ENCODE measurements at places on chromosomes 4 and X.

GRCh38 chr4:39466747-39467146, 7.9 kb downstream of the LIAS start:
- no peak for DNase-seq

GRCh38 chr4:102472441-102473013, 28.6 kb upstream of the NFKB1 start:
- no peak for DNase-seq

DNA sequence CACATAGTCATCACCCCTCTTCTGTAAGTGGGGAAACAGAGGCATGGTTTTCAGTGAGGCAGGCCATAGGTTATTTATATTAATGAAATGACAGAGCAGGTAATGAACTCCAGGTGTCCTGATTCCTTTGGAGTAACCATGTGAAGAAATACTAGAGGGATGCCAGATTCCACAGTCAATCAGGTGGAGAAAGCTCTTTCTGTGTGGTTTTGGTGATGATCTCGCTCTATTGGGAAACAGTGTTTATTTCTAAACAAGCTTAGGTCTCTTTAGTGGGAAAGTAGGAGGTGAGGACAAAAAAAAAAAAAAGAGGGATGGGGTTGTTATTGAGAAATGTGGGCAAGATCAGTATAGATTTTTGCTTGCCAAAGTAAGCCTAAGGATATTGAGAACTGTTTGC, 12.2 kb downstream of the DOCK11 start:
- no peak for DNase-seq

- DNase-seq, result no peak
Measured at GRCh38 chr4:98612318-98613250, 45.8 kb downstream of the TSPAN5 start.
